ENCODE measurements at places on chromosomes 3 and 15. TPM values are rescaled to one million over a fixed set of nuclear protein-coding genes. Genes with fewer than 3 reads are reported as not detected.

The IL17RD gene
- 6.5 TPM for total RNA-seq

The C3orf20 gene
- total RNA-seq, result not detected

The FRMD4B gene
- total RNA-seq, result 1.9 TPM

The TRPM1 gene
- total RNA-seq, result not detected

The SCN11A gene
- total RNA-seq, result under 0.01 TPM

The AADAC gene
- 0.12 TPM for total RNA-seq

The TNNC1 gene
- 0.33 TPM for total RNA-seq

The PCLAF gene
- total RNA-seq, result 44.9 TPM

The ELP6 gene
- total RNA-seq, result 28.5 TPM

The SKOR1 gene
- total RNA-seq, result 0.12 TPM

The PML gene
- total RNA-seq, result 25.0 TPM

The BCHE gene
- 13.4 TPM for total RNA-seq

The SLC27A2 gene
- total RNA-seq, result 0.22 TPM

The HERC2 gene
- total RNA-seq, result 51.0 TPM

The XCR1 gene
- under 0.01 TPM for total RNA-seq

The KBTBD8 gene
- total RNA-seq, result 4.0 TPM
